ENCODE measurements at places on chromosomes 16 and 17.

DNA sequence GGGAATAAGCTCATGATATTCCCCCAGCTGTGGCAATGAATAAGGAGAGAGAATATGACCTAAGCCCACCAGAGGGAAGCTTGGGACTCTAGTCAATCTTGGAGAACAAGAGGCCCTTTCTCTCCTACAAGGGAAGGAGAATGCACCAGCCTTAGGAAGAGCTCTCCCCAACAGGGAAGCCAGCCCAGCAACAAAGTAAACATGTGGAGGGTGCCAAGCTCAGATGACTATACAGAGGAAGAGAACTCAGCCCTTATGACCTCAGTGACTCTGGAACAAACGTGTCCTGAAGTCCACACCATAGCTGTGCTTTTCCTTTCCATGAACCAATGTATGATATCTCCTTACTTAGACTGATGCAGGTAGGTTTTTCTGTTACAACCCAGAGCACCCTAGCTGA is 219.7 kb downstream of the GSG1L start:
- DNase-seq, result no peak

DNA sequence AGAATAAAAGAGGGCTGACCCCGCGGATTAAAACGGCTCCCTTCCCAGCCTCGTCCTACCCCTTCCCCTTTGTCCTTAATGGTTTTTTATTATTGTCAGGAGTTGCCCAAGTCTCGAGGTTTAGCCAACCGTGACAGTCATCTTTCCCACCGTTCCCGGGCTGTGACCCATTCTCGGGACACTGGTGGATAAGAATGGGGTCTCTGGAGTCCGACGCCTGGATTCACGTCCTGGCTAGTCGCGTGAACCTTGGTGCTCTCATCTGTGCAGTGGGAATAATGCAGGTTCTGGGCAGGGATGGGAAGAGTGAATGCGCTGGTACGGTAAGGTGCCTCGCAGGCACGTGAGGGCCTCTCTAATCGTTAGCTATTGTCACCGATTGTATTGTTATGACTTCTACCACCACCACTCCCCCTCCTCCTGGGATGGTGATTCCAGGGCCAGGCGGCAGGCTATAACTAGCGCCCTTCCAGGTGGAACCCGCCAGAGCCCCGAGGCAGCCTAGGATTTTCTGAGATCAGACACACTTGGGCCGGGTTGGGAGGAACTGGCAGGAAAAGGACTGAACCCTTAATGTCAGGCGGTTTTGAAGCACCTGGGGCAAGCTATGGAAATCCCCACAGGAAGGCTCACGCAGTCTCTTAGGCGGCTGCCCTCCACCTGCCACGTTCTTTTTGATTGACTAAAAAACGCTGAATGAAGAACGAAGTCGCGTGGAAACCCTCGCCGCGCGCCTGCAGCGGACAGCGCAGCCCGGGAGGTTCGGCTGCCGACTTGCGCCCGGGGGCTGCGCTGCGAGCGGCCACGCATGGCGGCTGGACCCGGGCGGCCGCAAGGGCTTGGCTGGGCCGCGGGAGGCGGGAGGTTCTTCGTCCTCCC is 2.7 kb downstream of the HS3ST3B1 start:
- DNase-seq, result peak; percentile 72

DNA sequence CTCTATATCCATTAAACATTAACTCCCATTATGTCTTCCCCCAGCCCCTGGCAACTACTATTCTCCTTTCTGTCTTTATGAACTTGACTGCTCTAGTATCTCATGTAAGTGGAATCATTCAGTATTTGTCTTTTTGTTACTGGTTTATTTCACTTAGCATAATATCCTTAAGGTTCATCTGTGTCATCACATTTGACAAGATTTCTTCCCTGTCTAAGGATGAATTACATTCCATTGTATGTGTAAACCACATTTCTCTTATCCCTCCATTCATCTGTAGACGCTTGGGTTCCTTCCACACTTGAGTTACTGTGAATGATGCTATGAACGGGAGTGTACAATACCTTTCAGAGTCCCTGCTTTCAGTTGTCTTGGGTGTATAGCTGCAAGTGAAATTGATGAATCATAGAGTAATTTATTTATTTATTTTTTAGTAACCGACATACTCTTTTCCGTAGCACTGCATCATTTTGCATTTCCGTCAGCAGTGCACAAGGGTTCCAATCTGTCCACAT is 399.7 kb upstream of the RBFOX1 start:
- DNase-seq, result no peak

DNA sequence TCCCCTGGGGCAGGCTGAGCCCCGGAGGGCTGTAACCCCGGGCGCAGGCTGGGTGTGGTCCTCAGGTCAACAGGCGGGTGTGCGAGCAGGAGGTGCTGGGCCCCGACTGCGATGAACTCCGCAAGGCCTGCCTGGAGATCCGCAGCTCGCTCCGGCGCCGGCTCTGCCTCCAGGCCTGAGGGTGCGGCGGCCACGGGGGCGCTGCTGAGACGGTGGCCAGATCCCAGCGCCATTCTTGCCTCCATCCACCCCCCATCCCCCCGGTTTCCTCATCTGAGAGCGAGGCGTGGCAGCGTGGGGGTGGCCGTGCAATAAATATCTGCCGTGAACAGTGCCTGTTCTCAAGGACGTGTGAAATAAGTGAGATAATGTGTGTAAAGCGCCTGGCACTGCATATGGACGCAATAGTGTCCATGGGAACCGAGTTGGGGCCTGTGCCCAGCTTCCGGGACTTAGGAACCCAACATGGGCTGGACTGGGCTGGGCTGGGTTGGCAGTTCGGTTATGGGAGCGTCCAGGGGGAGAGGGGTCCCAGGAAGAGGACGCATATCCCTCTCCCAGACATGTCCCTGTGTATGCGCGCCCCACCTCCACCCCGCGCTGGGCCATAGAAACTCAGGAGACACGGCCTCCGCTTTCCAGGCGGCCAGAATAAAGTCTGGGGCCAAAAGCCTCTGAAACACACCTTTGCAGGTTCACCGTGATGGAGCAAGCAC is 15.0 kb downstream of the ZNF213 start:
- DNase-seq, result peak; percentile 76

- peak; percentile 70 for DNase-seq
Measured at GRCh38 chr17:50949989-50950877, 84.1 kb upstream of the TOB1 start.

Data from activated T-cell treated with anti-CD3 and anti-CD28 coated beads, Interleukin-2, amount 50 U/mL, for 24 hours (primary cell).